ENCODE measurements at places on chromosomes 3 and 15. TPM values are rescaled to one million over a fixed set of nuclear protein-coding genes. Genes with fewer than 3 reads are reported as not detected.

Gene STXBP5L
- total RNA-seq = 0.15 TPM

GRCh38 chr15:101675796-101676582, 23.8 kb upstream of the TM2D3 start:
- H3K36me3 ChIP-seq = peaks cover 53% of the 10 kb centered on the region
- no peak for DNase-seq
- H3K4me1 ChIP-seq = no peaks in the 10 kb centered on the region
- no peak overlapping the region for H3K27ac ChIP-seq
- no peaks in the 10 kb centered on the region for H3K27me3 ChIP-seq

- no peak for DNase-seq
- H3K27me3 ChIP-seq = no peaks in the 10 kb centered on the region
- no peak overlapping the region for H3K27ac ChIP-seq
- no peaks in the 10 kb centered on the region for H3K36me3 ChIP-seq
- H3K4me3 ChIP-seq = no peak overlapping the region
These were observed 118.8 kb downstream of the LPP start for GRCh38 chr3:188272481-188273372.

GRCh38 chr3:2454865-2455264, 356.2 kb downstream of the CNTN4 start:
- H3K4me1 ChIP-seq = peaks cover 7% of the 10 kb centered on the region
- no peaks in the 10 kb centered on the region for H3K36me3 ChIP-seq
- H3K4me3 ChIP-seq = no peak overlapping the region
- H3K27ac ChIP-seq = no peak overlapping the region

DNA sequence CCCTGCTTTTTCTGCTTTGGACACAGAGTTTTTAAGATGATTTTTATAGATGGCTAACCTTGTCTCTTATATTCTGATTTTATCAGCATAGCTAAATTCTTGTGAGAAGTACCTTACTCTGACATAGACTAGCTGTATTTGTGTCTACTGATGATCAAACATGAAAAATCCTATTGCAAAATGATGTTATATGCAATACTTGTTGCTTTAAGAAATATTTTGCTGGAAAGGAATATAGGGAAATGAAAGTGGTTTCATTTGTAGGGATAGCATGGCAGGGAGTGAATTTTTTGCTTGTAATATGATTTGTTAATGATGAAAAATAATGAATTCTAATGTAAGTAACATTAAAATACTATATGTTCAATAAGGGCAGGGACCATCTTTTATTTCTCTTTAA, 35.9 kb downstream of the CFAP91 start:
- no peaks in the 10 kb centered on the region for H3K27me3 ChIP-seq
- no peak overlapping the region for H3K4me3 ChIP-seq
- no peaks in the 10 kb centered on the region for H3K4me1 ChIP-seq
- no peaks in the 10 kb centered on the region for H3K36me3 ChIP-seq

Gene TM4SF18
- 3.3 TPM for total RNA-seq

Gene OR5H14
- not detected for total RNA-seq

GRCh38 chr3:64533617-64534317, 154.0 kb downstream of the ADAMTS9 start:
- no peak overlapping the region for H3K27ac ChIP-seq
- H3K4me3 ChIP-seq = no peak overlapping the region
- no peaks in the 10 kb centered on the region for H3K27me3 ChIP-seq
- peak; percentile 93 for DNase-seq
- H3K36me3 ChIP-seq = no peaks in the 10 kb centered on the region

DNA sequence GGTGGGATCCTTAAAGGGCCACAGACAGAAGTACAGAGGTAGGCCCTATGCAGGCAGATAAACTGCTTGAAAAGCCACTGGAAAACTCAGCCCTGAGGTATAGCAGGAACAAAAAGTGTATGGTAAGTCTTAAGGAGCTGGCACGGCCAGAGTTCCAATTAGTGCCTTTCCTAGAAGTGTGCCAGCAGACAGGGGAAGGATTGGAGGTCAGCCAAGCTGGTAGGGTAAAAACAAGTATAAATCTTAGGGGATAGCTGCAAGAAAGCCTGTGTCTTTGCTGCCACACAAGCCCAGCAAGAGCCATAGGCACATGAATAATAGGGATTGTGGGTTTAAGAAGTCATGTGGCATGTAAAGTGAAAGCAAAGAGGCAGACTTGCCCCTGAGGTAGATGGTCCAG, 582.5 kb downstream of the PLOD2 start:
- no peak overlapping the region for H3K4me3 ChIP-seq
- H3K4me1 ChIP-seq = no peaks in the 10 kb centered on the region
- DNase-seq = no peak
- H3K27me3 ChIP-seq = no peaks in the 10 kb centered on the region

Gene PLA2G4E
- 129 TPM for total RNA-seq

Gene HRG
- not detected for total RNA-seq

- H3K36me3 ChIP-seq = no peaks in the 10 kb centered on the region
- no peaks in the 10 kb centered on the region for H3K4me1 ChIP-seq
These were observed 57.9 kb upstream of the SELENOK start for GRCh38 chr3:53949541-53949940.

GRCh38 chr15:66803182-66803729, 101.2 kb downstream of the SMAD6 start:
- H3K36me3 ChIP-seq = no peaks in the 10 kb centered on the region
- H3K27me3 ChIP-seq = no peaks in the 10 kb centered on the region
- H3K4me1 ChIP-seq = peaks cover 49% of the 10 kb centered on the region
- peak overlapping the region; percentile 90 for H3K27ac ChIP-seq

Gene EXOG
- 1.4 TPM for total RNA-seq

Gene BNC1
- total RNA-seq = 60.5 TPM

GRCh38 chr3:184582646-184583577, 21.3 kb downstream of the EPHB3 start:
- peaks cover 24% of the 10 kb centered on the region for H3K36me3 ChIP-seq
- DNase-seq = no peak
- peaks cover 46% of the 10 kb centered on the region for H3K4me1 ChIP-seq
- no peaks in the 10 kb centered on the region for H3K27me3 ChIP-seq
